IPS DF 6.9 (cell line): ENCODE measurements at places on chromosomes 5 and 9.

DNA sequence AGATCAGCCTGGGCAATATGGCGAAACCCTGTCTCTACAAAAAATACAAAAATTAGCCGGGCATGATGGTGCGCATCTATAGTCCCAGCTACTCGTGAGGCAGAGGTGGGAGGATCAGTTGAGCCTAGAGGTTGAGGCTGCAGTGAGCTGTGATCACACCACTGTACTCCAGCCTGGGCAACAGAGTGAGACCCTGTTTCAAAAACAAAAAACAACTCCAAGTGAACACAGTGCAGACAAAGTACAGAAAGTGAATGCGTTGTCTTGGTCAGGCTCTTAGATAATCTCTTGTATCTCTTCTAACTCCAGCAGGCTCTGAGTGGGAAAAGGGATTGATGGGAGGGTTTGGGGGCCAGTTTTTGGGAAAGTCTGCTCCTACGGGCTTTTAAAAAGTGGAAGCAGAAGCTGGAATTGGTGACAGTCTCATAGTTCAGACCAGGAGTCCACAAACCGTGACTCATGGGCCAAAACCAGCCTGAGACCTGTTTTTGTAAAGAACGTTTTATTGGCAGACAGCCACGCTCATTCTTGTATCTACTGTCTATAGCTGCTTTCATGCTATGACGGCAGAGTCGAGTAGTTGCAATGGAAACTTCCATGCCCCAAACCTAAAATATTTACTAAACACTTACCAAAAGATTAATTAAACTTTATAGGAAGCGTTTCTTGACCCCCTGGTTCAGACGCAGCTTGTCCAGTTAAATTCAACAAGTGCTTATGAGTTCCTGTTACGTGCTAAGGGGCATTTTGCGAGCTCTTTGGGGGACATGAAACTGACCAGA is 32.9 kb downstream of the NDST1 start:
- no peak for DNase-seq

GRCh38 chr5:157494178-157494832 is 34.3 kb downstream of the NIPAL4 start:
- no peak for DNase-seq

GRCh38 chr9:38036359-38037084 is 32.5 kb downstream of the SHB start:
- no peak for DNase-seq

- no peak for DNase-seq
Observed at GRCh38 chr9:93207326-93207814, 23.4 kb downstream of the WNK2 start.

DNA sequence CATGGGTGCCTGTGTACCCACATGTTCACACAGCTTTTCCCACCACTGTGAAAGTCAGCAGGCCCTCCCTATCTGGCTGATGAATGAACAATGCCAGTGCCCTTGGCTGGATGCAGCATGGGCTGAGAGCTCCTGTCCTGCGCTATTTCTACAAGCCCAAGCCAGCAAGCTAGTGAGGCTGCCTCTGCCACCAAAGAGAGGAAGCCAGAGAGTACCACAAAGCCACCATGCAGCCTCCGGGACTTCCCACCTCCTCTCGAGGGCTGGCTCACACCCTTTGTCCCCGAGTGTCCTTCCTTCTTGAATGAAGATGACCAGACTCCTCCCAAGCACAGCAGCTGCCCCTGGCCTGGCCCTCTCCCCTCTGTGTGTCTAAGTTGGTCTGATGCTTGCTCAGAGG is 76.5 kb downstream of the SH3PXD2B start:
- no peak for DNase-seq

- no peak for DNase-seq
Observed at GRCh38 chr5:168575391-168576372, 3.5 kb downstream of the PANK3 start.

GRCh38 chr5:31385774-31386537 is 145.9 kb downstream of the DROSHA start:
- no peak for DNase-seq

DNA sequence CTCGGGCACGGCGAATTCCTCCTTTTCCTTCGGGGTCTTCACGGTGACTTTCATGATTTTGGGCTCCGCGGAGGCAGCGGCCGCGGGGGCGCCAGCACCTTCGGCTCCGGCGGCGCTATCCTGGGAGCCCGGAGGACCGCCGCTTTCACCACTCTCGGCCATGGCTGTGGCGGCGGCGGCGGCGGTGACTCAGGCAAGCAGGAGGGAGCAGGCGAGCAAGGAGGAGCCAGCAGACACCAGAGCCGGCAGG is 315 bp downstream of the UBQLN1 start:
- DNase-seq: no peak

DNA sequence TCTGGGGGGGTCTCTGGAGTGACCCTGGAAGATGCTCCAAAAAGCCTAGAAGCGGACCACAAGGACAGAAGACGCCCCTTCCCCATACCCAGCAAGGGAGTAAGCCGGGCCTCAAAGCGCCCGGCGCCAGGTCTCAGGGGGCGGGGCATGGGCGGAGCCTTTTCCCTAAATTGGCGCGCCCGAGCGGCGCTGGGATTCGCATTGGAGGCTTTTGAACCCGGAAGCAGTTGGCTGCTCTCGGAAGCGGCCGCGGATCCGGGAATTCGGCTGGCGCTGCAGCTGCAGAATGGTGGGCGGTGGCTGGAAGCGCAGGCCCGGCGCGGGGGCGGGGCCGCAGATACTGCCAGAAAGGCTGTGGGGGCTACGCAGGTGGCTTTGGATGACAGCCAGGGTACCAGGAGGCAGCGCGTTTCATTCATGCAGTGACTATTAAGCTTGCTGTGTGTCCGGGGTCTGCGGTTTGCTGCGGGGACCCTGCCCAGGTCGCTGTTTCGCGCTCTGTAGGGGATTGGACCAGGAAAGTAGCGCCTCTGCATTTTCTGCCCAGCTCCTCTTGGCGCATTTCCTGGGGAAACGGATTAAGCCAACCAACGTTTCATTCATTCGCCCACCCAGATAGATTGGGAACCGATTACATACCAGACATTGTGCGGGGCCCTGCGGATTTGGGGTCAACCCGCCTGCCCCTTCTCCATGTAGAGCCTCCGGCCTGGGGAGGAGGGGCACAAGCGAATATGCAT is 83.0 kb upstream of the FREM1 start:
- DNase-seq: peak; percentile 73

- DNase-seq: no peak
Observed at GRCh38 chr5:74465724-74466123, 174.8 kb downstream of the ENC1 start.

GRCh38 chr9:131193051-131193450 is 67.7 kb downstream of the NUP214 start:
- DNase-seq: no peak

- DNase-seq: no peak
Observed at GRCh38 chr9:18485714-18486113, 11.8 kb downstream of the ADAMTSL1 start.

GRCh38 chr9:126738553-126738952 is 66.3 kb upstream of the ZBTB43 start:
- DNase-seq: no peak

GRCh38 chr9:100196828-100197227 is 97.8 kb downstream of the INVS start:
- DNase-seq: no peak

GRCh38 chr5:175861337-175862130 is 9.8 kb upstream of the CPLX2 start:
- DNase-seq: no peak

DNA sequence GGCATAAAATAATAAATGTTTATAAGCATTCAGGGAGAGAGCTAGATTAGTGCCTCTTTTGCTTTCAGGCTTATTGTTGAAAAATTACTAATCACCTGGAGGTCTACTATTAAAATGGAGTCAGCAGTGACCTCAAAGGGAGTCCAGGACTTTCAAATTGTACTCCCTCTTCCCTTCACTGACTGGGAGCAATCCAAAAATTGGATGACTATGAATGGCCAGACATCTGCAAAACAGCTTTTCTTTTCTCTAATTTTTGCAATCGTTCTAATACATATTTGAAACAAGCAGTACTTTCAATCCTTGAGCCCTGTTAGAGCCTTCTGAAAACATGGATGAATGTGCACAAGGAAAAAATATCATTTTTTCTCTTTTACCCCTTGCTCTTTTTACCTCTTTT is 461.8 kb downstream of the TMEM232 start:
- DNase-seq: no peak
